ENCODE measurements at places on chromosomes 7 and 10.

- DNase-seq = no peak
Observed at GRCh38 chr7:20227291-20227795, 10.2 kb upstream of the MACC1 start.

DNA sequence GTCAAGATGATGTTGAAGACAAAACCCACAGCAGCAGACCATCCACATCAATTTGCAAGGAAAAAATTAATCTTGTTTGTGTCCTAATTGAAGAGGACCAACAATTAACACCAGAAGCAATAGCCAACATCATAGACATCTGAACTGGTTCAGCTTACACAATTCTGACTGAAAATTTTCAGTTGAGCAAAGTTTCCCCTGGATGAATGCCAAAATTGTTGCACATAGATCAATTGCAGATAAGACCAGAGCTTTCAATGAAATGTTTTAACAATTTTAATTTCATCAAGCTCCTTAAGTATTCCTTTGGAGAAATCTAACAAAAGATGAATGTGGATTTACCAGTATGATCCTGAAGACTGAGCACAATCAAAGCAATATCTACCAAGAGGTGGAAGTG is 168.6 kb downstream of the CTNNA3 start:
- no peak for DNase-seq

DNA sequence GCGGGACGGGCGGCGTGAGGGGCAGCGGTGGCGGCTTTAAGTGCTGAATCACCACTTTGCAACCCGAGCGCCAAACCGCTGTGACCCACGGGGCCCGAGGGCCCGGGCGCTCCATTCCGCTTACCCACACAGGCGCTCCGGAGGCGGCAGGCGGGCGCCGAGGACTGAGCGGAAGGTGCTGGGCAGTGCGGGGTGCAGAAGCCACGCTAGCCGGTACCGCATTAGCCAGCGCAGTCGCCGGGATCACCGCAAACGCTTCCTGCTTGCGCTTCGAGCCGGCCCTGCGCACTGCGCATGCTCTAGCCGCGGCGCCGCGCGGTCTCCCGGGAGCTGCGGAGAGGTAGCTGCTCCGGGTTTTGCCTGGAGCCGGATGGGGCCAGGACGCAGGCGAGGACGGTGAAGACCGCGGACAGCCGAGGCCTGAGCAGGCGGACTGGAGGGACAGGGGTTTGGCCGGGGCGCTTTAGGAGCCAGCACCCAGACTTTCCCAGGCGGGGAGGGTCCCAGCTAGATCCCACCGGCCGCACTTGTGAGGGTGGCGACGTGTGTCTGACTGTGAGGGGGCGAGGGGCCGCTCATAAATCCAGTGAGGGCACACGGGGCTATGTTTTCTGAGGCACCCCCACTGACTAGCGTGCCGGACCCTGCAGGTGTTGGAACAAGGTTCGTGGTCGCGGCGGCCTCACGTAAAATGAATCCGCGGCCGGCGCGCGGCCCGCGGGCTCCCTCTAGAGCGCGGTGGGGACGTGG is at the start of gene IDE:
Gene IDE, minus strand, starts transcription at position 296 of the 750 bp plus-strand sequence. Its CDS starts 74 bp downstream, at position 222.
- DNase-seq = peak; percentile 86

DNA sequence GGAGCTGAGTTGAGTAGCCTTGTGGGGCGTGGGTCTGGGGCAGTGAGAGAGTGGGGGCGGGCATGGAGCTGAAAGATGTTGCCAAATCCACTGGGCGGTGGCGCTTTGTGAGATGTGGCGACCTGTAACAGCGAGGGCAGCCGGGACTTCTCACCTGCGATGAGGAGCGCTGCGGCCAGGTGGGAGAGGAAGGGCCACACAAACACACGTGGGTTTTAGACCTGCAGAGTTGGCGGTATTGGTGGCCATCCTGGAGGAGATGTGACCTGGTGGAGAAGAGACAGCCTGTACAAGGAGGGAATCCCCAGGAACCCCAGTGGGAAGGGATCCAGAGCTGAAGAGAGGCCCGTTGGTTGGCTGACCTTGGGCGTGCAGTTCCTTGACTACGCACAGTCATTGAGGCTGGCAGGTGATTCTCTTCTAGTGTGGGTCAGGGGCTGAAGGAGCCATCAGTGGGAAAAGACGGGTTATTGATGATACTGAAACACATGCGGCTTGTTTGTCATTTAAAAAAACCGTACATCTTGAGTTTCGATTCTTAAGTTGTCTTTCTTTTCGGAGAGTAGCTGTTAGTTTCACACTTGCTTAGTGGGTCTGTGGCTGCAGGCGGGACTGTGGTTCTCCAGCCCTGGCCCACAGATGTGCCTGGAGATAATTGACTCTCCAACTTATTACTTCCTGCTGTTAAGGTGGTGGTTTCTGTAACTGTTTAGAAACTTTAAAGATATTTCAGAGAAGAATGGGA is 2.4 kb downstream of the CHST12 start:
- DNase-seq = peak; percentile 51

- no peak for DNase-seq
Observed at GRCh38 chr7:126529833-126530232, 722.9 kb downstream of the GRM8 start.

DNA sequence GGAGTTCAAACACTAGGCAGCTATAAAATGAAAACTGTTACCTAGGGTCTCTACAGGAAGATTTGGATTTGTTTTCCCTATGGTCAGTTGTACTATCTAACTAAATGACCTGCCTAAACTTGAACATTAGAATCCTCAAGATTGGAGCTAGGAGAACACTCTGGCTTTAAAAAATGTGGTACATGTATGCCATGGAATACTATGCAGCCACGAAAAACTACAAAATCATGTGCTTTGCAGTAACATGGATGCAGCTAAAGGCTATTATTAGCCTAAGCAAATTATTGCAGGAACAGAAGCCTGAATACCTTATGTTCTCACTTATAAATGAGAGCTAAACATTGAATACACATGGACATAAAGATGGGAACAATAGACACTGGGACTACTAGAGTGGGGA is 87.1 kb upstream of the MAGI2 start:
- no peak for DNase-seq

- DNase-seq = no peak
Observed at GRCh38 chr10:21326594-21327288, 198.7 kb downstream of the SKIDA1 start.

GRCh38 chr7:16045296-16045695 is 358.8 kb upstream of the MEOX2 start:
- DNase-seq = no peak

DNA sequence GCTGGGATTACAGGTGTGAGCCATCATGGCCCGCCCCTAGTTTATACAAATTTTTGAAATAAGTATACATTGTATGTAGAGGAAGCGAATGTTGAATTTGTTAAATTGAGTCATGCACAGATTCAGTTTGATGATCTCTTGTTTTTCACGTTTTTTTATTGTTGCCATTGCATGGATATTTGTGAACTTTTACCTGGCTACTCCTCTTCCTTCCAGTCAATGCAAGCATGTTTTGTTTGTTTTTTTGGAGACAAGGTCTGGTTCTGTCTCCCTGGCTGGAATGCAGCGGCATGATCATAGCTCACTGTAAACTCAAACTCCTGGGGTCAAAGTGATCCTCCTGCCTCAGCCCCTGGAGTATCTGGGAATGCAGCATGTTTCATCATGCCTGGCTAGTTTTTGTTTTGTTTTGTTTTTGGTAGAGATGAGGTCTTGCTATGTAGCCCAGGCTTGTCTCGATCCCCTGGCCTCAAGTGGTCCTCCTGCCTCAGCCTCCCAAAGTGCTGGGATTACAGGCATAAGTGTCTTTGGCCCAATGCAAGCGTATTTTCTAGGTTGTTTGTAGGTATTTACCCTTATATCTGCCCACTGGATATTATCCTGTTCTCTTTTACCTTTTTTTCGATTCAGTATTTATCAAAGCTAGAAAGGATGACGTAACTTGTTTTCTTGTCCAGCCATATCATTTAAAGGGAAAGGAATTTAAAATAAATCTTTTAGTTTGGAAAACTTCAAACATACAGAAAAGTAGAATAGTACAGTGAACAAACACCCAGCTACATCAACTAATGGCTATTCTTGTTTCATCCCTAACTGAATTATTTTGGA is 11.0 kb downstream of the LCOR start:
- DNase-seq = no peak

DNA sequence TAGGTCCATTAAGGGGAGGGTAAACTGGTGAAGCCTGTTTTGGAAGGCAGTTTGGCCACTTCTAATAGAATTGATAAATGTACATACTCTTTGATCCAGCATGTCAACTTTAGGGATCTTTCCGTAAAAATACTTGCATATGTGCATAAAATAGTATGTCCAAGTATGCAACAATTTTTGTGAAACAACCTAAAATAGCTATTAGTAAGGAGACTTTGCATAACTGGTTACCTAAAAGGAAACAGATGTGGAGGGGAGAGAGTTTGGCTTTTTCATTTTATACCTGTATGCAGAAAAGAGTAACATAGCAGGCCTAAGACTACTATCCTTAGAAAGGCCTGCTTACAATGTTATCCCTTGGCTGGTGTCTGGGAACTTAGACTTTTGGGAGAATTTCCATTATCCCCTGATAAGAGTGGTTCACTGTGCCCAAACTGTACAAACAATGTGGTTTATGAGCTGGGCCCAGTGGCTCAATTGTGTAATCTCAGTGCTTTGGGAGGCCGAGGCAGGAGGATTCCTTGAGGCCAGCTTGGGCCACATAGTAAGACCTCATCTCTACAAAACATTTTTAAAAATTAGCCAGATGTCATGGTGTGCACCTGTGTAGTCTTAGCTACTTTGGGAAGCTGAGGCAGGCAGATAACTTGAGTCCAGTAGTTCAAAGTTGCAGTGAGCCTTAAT is 21.3 kb downstream of the PTPN12 start:
- no peak for DNase-seq

- DNase-seq = no peak
Observed at GRCh38 chr10:105644091-105644490, 1003.0 kb downstream of the SORCS3 start.

GRCh38 chr7:13111230-13111629 is 423.8 kb downstream of the ARL4A start:
- no peak for DNase-seq

DNA sequence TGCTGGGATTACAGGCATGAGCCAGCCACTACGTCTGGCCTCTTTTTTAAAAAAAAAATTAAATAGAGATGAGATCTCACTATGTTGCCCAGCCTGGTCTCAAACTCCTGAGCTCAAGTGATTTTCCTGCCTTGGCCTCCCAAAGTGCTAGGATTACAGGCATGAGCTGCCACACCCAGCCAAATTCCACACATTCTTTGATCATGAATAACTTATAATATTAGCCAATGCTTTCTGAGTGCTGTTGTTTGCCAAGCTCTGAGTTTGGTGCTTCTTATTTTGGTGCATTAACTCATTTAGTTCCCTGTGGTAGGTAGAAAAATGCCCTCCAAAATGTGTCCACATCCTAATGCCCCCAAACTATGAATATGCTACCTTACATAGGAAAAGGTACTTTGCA is 47.2 kb upstream of the MKI67 start:
- DNase-seq = no peak

GRCh38 chr7:30028749-30029635 is 780 bp downstream of the PLEKHA8 start:
- DNase-seq = peak; percentile 33

GRCh38 chr7:36820527-36821170 is 96.4 kb upstream of the AOAH start:
- no peak for DNase-seq

DNA sequence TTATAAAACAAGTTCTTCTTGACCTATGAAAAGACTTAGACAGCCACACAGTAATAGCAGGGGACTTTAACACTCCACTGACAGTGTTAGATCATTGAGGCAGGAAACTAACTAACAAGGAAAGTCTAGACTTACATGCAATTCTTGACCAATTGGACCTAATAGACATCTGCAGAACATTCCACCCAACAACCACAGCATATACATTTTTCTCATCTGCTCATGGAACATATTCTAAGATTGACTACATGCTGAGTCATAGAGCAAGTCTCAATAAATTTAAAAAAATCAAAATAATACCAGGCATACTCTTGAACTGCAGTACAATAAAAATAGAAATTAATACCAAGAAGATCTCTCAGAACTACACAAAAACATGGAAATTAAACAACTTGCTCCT is 219.5 kb upstream of the HPS1 start:
- DNase-seq = no peak

DNA sequence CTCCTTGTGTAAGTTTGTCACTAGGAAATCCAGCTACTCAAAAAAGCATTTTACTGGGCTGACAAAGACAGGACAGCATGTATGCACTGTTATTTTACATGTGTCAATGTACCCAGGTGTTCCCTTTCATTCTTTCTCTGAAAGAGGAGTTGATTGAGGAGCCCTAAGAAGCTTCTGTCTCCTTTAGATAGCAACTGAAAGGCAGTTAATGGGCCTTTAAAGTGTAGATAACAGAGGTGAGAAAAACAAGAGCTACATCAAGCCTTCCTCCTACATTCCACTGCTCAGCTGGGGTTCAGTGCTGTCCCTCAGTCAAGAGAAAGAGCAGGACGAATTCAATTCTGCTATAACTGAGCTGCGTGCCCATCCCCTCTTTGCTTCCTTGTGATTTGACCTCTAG is 12.8 kb upstream of the WIPF3 start:
- no peak for DNase-seq

GRCh38 chr7:125347269-125347668 is 417.6 kb upstream of the POT1 start:
- no peak for DNase-seq

DNA sequence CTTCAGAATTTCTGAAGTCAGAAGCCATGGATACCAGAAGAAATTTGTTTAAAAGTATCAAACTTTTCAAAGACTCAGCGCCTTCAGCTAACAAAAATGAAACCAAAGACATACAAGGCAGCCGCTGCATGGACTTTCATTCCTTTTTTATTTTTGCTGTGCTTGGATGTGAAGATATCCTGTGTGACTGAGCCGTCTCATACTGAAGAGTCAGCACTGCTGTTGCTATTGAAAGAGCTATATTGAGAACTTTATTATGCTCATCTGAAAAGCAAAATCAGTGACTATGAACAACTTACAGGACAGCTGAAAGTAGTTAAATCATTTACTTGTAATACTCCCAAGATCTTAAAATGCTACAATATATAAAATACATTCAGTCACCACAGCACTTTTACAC is 809.2 kb downstream of the NXPH1 start:
- no peak for DNase-seq

DNA sequence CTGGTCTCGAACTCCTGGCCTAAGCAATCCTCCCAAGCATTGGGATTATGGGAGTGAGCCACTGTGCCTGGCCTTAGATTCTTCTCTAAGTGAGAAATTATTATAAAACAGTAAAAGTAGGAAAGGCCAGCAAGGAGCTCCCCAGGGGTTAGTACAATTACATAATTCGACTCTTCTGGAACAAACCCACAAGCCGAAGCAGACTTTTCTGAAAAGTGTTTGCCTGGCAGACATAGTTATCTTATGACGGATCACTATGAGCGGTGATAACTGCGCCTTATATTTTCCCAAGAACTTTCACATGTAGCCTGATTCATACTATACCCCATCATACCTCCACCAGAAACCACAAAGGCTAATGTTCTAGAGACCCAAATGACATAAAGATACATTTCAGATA is 30.2 kb upstream of the SH3PXD2A start:
- no peak for DNase-seq

- no peak for DNase-seq
Observed at GRCh38 chr7:80403686-80404241, 108.1 kb downstream of the GNAT3 start.

GRCh38 chr7:100064162-100064561 is 14.6 kb downstream of the ZSCAN21 start:
- no peak for DNase-seq

- DNase-seq = no peak
Observed at GRCh38 chr10:60042262-60042661, 135.9 kb upstream of the CCDC6 start.

- no peak for DNase-seq
Observed at GRCh38 chr7:45897042-45897690, 8.9 kb downstream of the IGFBP1 start.
